ENCODE measurements at places on chromosomes 16 and 17. TPM values are rescaled to one million over a fixed set of nuclear protein-coding genes. Genes with fewer than 3 reads are reported as not detected.

The MSI2 gene
- 71.9 TPM for total RNA-seq

The TNK1 gene
- total RNA-seq = 3.7 TPM

The SERPINF2 gene
- total RNA-seq = not detected

The NKD1 gene
- total RNA-seq = 0.67 TPM

The WFIKKN1 gene
- total RNA-seq = 0.05 TPM

The PRAC1 gene
- total RNA-seq = not detected
